Cardiac septum (tissue), 1 donor: ENCODE measurements at places on chromosomes 6 and 20.
A peak's percentile ranks its signal among the peaks of the same experiment; 100 is the strongest.

- no peak for DNase-seq
These were observed 10.1 kb downstream of the KPNA5 start for GRCh38 chr6:116691154-116691553.

GRCh38 chr20:51034476-51034875 is 11.6 kb upstream of the KCNG1 start:
- no peak for DNase-seq

GRCh38 chr6:136926383-136926782 is 4.3 kb downstream of the SLC35D3 start:
- no peak for DNase-seq

DNA sequence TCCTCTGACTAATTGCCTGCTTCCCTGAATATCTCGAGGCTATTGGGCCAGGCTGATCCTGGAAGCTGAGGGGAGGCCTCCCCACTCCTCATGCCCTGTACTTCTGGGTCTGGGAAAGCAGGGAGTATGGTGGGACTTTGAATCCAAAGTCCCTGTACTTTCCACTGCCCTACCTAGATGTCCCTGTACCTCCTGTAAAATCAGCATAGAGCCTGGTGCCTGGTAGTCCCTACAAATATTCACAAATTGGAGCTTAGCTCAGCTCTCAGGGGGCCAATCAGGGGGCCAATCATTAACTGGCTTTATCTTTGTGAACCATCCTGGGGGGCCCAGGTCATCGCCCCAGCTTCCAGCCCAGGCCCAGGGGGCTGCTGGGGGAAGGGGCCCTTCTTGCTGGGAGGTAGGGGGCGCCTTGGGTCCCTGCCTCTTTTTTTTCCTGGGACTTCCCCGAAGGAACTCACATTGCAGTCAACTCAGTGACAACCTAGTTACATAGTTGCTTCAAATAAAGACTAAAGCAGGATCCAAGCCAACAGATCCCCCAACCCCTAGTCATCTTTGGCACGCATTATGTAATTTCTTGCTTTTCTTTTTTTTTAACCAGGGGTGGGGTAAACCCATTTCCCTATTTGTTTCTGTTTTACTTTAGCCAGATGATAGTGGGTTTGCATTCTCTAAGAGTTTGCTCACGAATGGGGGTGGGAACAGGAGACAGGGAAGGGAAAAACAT is 6.9 kb upstream of the VEGFA start:
- no peak for DNase-seq

DNA sequence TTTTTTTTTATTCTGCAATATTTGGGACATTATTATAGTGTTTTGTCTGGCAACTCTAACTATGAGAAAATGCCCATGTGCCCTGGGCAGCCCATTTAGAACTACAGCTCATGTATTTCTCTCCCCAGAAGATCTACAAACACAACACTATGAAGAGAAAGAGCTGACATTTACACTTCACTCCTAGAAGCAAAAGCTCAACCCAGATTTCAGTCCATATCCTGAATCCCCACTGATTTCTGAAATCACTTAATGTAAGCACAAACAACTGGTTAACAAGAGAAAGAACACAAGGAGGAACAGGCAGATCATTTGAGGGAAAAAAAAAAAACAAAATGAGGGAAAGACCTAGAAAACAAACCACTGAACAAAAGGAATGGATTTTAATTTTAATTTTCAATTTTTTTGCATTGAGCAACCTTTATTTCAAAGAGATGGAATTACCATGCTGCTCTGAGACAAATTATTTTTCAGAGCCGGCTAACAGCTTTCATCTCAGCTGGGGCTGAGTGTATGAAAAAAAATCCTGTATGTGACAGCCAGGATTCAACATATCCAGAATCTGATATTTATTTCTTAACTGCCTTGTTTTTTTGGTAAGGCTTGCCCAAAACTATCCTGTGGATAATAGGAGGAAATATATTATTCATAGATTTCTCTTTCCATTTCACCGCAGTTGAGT is 32.5 kb downstream of the KIAA0319 start:
- no peak for DNase-seq

DNA sequence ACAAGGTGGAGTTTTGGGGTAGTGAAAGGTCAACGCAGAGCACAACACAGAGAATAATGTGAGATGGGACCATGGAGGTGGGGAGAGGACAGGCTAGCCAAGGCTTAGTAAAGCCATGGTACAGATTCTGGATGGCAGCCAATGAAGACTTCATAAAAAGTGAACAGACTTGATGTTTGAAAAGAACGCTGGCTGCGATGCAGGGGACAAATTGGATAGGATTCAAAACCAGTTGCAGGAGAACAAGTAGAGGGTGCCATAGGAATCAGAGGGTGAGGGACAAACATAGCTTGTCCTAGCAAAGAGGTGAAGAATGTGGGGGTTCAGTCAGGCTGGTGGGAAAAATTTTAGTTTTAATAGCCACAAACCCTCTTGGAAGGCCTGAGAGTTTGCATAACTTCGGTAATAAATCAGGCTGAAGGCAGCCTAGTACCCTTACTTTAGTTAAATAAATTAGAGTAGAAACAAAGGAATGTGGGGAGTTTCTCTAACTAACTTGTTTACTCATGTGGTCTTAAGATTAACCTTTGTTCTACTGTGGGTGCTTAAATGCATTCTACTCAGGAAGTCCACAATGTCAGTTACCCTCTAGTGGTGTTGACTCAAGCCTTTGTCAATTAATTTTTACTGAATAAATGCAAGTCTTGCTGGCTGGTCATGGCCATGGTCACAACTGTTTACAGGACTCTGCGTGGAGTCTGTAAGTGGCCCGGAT is 216.4 kb downstream of the C6orf118 start:
- no peak for DNase-seq

DNA sequence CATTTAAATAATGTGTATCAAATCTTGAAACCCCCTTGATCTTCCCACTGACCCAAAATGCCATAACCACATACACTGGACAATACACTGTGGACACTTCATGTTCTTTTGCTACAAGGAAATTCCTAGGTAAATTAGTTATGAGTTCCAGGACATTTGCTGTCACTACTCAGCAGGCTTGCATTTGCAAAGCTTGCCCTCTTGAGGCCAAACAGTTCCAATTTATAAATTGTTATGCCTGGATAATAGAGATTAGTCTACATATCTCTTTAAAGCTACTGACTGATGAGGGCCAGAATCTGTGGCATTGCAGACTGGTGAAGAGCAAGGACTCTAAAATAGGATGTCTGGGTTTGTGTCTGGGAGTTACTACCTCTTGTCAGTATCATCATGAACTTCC is 17.4 kb upstream of the RAB32 start:
- no peak for DNase-seq

GRCh38 chr6:3061501-3061941 is 6.8 kb upstream of the RIPK1 start:
- no peak for DNase-seq

- peak; percentile 29 for DNase-seq
These were observed 146.0 kb downstream of the EYA2 start for GRCh38 chr20:47040506-47041125.
